ENCODE measurements at places on chromosomes 11 and 22.
A peak's percentile ranks its signal among the peaks of the same experiment; 100 is the strongest.

DNA sequence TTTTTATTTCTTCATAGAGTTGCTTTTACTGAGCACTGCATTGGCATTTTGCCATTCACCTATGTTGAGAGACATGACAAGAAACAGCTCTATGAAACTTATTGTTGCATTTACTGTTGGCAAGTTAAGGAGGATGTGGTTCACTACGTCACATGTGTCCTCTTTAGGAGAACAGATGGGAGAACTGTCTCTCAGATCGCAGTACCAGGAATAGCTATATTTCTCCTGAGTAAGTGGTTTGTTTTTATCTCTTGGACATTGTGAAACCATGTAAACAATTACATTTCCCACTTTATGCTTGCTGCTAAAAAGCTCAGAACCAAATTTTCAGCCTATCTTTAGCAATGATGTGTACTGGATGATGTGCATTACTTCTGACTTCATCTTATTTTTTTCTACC, 34.8 kb upstream of the PSMA1 start:
- peak; percentile 42 for DNase-seq

DNA sequence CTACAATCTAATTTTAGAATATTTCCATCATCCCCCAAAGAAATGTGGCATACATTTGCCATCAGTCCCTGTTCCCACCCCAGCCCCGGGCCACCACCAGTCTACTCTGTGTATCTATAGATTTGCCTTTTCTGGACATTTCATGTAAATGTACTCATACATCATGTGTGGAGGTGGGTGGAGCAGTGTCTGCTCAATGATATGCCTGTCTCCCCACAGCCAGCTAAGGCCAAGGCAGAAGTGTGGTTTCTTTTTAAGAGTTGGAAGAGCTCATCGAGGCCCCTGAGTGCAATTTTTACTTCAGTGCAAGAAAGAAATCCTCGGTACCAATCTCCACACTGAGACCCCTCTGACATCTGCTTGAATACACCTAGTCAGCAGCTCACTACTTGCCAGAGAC, 80.5 kb downstream of the TP53I11 start:
- DNase-seq, result no peak

GRCh38 chr22:35352214-35353111, 28.4 kb upstream of the HMOX1 start:
- DNase-seq, result no peak

DNA sequence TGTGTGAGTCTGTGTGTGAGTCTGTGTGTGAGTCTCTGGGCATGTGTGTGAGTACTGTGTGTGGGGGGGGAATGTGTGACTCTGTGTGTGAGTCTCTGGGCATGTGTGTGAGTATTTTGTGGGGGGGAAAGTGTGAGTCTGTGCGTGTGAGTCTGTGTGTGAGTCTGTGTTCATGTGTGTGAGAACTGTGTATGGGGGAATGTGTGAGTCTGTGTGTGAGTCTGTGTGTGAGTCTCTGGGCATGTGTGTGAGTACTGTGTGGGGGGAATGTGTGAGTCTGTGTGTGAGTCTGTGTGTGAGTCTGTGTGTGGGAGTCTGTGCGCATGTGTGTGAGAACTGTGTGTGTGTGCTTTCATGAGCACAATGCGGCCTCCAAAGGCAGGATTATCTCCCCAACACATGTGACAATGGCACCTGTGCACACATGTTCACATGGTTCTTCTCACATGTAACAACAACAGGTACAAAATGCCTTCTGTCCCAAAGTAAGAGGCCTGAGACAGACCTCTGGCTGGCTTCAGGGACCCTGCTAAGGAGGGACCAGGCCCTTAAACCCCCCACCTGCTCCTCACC, 1.6 kb downstream of the CD5 start:
- DNase-seq, result no peak

DNA sequence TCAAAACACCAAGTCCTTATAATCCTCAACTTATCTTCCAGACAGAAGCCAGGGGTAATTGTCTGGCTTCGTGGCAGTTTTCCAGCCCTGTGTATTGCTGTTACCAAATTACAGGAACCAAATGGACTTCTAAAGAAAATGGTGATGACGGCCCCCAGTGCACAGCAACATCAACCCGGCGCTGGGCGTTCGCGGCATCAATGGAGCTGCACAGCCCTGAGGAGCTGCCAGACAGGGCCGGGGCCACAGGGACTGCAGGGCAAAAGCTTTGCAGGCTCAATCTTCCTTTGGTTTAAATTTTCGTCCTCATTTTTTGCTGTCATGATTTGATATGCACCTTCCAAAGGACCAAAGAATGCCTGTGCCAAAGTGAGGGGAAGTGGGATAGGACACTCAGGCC, 292.5 kb downstream of the BRD1 start:
- DNase-seq, result no peak

DNA sequence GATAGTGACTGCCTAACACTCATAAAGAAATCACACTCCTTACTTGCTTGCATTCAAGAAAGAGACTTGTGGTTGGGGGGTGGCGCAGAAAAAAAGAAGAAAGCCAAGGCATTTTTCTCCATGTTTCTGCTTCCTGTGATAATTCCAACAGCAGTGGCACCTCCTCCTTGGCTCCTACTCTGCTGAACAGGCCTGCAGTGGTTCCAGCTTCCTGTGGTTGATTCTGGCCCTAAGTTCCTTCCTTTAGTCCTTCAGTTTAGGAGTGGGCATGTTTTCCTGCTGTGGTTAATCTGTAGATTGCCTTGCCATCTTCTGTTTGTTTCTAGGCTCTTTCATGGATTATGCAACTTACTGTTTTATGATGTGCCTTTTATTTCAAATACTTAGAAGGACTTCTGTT, 940.4 kb downstream of the DLG2 start:
- DNase-seq, result peak; percentile 27

DNA sequence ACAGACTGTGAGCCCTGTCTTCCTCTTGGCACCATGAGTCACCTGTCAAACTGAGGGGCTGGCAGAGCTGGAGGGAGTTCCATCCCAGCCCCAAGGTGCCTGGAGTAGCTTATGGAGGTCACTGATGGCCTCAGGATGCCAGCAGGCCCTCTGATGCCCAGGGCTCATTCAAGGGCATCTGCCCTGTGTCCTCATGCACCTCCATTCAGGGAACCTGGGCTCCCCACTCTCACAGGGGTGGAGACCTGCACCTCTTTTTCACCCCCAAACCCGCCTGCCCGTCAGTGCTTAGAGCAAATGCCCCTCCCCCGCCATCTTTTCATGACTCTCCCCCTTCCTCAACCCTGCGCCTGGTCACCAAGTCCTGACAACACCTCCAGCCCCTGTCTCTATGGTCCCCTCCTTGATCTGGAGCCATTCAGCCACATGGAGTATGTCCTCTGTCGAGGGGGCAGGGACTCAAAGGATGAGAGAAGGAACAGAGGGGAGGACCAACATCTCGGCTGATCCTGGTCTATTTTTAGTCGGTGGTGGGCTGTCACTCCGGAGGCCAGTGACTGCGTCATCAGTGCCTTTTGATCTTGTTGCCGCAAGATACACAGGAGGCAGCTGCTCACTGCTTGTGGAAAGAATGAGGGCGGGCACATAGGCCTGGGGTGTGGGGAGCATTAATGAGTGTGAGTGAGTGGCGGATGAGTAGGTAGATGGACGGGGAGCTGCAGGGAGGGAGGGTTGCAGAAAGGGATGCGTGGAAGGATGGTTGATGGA, 72.2 kb downstream of the CDKN1C start:
- DNase-seq, result no peak

GRCh38 chr11:24567380-24567779, 70.5 kb downstream of the LUZP2 start:
- no peak for DNase-seq

GRCh38 chr11:84012171-84012826, 726.1 kb upstream of the CCDC90B start:
- DNase-seq, result no peak

DNA sequence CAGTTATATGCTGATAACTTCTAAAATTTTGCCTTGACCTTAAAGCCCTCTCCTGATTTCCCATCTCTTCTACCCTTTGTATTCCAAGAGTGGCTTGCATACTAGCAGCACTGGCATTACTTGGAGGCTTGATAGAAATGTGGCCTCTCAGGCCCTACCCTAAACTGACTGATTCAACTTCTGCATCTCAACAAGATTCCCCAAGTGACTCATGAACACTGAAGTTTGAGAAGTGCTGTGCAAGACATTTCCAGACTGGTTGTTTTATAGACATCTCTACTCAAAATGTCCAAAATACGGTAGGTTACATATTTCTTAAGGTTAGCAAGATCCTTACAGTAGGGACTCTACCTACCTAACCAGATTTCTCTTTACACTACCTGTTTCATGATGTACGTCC, 48.6 kb downstream of the SESN3 start:
- no peak for DNase-seq

DNA sequence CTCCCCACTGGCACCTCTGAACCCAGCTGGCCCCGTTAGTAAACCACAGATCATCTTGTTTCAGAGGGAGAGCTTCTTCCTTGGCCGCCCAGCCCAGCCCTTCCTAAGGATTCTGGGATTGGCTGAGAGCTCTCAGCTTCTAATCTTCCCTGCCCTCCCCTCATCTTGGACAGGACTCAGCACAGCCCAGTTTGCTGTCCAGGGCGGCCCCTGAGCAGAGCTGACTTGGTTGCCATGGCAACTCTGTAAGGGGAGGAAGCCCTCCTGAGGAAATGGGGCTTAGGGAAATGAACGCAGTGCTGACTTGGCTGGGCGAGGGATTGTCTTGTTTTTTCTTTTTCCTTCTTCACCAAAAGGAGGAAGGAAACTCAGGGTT, 4.6 kb downstream of the APOL4 start:
- DNase-seq, result no peak

- DNase-seq, result no peak
These were observed 62.4 kb downstream of the MYH9 start for GRCh38 chr22:36325154-36326031.

DNA sequence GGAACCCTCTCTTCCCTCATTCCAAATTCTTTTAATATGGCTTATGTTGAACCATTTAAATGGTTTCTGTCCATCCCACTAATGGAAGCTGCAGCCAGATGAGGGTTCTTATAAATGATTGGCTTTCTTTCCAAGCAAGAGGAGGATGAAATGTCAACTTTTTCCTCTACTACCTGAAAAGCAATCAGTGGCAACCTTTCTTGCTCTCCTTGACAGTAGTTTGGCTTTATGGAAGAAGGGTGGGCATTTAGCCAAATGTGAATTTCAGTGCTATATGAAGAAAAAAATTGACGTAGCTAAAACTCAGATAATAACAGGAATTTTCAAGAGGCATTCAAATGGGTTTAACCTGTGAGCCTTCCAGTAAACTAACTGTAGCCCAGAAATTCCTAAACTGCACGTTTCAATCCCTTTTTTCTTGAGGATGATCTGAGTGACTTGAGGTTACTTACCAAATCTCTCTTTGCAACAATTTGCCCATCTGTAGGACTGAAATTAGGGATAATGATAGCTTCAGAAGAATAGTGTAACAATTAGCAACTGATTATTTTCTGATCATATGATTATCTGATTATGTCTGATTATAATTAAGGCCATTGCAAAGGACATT, 90.9 kb downstream of the EXT2 start:
- no peak for DNase-seq

DNA sequence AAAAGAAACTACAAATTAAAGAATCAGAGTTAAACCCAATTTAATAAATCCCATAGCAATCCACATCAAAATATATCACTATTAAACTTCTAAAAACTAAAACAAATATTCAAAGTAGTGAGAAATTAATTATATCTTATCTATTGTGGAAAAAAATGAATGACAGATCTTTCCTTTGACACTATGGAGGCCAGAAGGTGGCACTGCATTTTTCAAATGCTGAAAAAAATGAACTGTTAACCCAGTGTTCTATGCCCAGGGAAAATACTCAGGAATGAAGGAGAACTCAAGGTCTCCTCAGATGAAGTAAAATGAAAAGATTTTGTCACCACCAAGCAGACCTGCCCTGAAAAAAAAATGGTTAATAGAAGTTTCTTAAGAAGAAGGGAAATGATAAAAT, 27.7 kb downstream of the TYR start:
- DNase-seq, result no peak
